Kidney (tissue), 22 donors: ENCODE measurements at places on chromosomes 11 and 22. TPM values are rescaled to one million over a fixed set of nuclear protein-coding genes. Genes with fewer than 3 reads are reported as not detected.

OR52I2 gene
- polyA plus RNA-seq, result not detected

GGTLC3 gene
- polyA plus RNA-seq, result 2.0 TPM

API5 gene
- 48.5 TPM for polyA plus RNA-seq

TAGLN gene
- polyA plus RNA-seq, result 776 TPM

RELA gene
- polyA plus RNA-seq, result 34.8 TPM

PRRG4 gene
- polyA plus RNA-seq, result 6.4 TPM

ASCL3 gene
- polyA plus RNA-seq, result not detected

GPR83 gene
- not detected for polyA plus RNA-seq

CRYBB3 gene
- 5.3 TPM for polyA plus RNA-seq

PRG3 gene
- not detected for polyA plus RNA-seq

ILK gene
- 149 TPM for polyA plus RNA-seq

OR8B4 gene
- polyA plus RNA-seq, result not detected

TSPAN18 gene
- polyA plus RNA-seq, result 13.8 TPM

PRR33 gene
- not detected for polyA plus RNA-seq

TEX12 gene
- polyA plus RNA-seq, result not detected

HBG2 gene
- polyA plus RNA-seq, result not detected

C11orf21 gene
- 0.17 TPM for polyA plus RNA-seq

ASPHD2 gene
- 3.3 TPM for polyA plus RNA-seq

HTR3A gene
- not detected for polyA plus RNA-seq

CD3E gene
- 2.2 TPM for polyA plus RNA-seq

MISFA gene
- 6.6 TPM for polyA plus RNA-seq

TMEM191B gene
- polyA plus RNA-seq, result 10.6 TPM

LRRC74B gene
- not detected for polyA plus RNA-seq

KDM4E gene
- polyA plus RNA-seq, result not detected

ANO1 gene
- polyA plus RNA-seq, result 2.0 TPM

PLAAT4 gene
- polyA plus RNA-seq, result 579 TPM

SLC5A4 gene
- not detected for polyA plus RNA-seq

JAM3 gene
- 13.3 TPM for polyA plus RNA-seq

ROBO4 gene
- 12.8 TPM for polyA plus RNA-seq
